ENCODE measurements at places on chromosomes 5 and 9.

DNA sequence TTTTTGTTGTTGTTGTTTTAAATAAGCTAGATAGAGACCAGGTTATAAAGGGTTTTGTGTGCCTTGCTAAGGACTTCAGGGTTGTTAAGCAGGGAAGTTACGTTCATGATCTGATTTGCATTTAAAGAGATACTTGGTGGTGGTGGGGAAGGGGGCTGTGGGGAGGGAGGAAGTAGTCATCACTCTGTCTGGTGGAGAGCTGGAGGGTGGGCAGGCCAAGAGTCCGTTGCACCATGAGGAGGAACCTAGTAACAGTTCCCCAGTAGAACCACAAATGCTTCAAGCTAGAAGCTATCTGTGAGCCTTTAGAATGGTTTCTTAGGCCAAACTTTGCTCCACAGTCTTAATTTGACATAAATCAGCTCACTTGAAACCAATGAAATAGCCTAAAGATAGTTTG lies 18.7 kb upstream of the ROPN1L start:
- no peak for DNase-seq

DNA sequence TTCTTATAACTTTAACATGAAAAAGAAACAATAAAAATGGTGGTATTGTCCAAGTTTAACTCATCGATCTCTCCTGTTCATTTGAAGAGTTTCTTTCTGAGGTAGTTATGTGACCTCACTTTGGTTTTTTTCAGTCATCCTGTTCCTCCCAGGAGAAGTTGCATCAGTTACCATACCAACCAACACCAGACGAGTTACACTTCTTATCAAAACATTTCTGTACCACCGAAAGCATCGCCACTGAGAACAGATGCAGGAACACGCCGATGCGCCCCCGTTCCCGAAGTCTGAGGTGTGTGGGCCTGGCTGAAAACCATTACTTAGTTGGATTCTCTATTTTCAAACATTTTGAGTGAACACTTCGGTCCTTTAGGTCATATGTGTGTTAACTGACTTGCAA lies 96.3 kb downstream of the CD180 start:
- DNase-seq, result no peak

GRCh38 chr5:137113939-137114338 lies 385.2 kb downstream of the SPOCK1 start:
- no peak for DNase-seq

DNA sequence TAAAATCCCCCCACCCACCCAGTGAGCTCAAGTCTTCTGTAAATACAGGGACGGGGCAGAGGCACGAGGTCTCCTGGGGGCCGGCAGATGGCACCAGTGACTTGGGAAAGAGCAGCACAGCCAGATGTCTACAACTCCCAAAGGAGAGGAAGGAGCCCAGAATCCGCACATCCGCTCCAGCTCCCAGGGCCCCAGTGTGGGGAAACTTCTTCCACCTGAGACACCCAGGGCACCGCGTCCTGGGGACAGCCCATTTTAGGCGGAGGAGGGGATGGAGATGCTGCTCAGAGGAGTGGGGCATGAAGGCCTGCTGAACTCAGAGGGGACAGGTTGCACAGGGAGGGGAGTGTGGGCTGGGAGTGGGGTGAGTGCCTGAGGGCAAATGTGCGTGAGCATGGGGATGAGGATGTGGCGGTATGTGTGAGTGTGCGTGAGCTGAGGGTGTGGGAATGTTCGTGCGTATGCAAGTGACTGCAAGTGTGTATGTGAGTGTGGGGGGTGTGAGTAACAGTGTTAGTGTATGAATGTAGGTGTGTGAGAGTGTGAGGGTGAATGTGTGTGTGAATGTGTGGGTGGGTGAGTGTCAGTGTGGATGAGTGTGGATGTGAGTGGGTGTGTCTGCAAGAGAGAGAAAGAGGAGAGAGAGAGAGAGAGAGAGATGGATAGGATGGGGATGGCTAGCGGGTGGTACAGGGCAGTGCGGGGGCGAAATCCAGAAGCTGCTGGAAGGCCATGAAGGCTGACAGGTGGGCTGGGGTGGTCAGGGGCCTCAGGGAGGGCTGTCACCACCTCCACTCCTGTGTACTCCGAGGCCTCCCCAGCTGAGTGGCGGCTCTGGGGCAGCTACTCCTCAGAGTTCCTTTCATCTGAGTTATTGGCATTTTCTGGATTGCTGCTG lies 63.5 kb downstream of the DUSP1 start:
- no peak for DNase-seq

DNA sequence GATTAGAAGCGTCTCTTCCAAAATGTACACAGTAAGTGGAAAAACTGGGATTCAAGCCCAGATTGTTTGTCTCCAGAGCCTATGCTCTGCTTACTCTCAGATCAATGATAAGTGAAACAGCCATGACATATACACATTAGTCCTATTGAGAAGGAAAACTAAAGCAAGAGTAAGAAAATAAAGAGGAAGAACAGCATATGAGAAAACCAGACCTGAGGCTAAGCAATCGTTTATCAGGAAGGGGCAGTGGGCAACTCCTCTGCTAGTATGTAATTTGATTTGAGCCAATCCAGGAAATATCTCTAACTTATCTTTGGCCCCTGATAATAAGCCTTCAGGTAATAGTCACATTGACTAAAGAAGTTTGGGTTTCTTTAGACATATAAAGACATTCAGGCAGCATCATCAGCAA lies 789.9 kb upstream of the C9orf72 start:
- no peak for DNase-seq

GRCh38 chr5:53381-54174 lies 38.4 kb upstream of the PLEKHG4B start:
- DNase-seq, result peak; percentile 95

GRCh38 chr5:122126756-122127321 lies 2.5 kb upstream of the ZNF474 start:
- no peak for DNase-seq

DNA sequence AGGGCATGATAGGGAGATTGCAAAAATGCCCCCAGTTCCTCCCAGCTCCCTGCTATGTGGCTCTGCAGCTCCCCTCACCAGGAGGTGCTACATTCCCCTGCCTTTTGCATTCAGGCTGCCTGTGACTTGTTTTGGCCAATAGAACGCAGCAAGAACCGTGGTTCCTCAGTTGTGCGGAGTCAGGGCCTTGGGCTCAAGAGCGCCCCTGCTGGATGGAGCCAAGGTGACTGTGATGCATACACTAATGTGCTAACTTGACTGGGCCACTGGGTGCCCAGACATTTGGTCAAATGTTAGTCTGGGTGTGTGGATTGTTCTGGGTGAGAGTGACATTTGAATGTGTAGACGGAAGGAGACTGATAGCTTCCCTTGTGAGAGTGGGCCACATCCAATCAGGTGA lies 123.3 kb upstream of the MVB12B start:
- no peak for DNase-seq

Data from NCI-H2081 (cell line).